ENCODE measurements at places on chromosomes 3 and 15.

DNA sequence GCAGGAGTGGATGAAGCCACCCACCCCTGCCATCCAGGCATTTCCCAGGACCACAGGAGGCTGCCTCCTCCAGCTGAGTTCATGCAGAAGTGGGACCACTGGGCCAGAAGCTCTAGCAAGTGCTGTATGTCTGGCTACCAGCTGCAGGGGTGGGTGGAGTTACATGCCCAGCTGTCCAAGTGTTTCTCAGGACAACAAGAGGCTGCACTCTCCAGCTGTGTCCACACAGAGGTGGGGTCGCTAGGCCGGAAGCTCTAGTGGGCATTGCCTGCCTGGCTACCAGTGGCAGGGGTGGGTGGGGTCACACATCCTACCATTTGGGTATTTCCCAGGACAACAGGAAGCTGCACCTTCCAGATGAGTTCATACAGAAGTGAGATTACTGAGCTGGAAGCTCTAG is 234.0 kb upstream of the PPP2R3A start:
- DNase-seq = no peak

GRCh38 chr3:129592381-129593131 is 13.9 kb downstream of the PLXND1 start:
- DNase-seq = no peak

- peak; percentile 82 for DNase-seq
Measured at GRCh38 chr3:17384567-17385296, 357.7 kb downstream of the TBC1D5 start.

DNA sequence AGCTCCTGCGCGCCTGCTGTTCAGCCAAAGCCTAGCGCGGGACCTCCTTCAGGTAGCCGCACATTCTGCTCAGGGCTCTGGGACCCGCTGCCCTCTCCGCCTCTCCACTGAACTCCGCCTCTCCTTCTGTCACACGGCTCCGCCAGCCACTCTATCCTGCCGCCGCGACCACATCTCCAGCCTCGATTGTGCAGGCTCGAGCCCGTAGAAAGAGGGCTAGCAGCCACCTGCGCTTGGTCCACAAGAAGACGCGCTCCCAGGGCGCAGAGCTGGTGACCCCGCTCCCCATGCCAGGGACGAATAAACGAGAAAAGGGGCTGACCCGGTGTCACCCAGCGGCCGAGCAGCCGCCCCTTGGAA is 1.1 kb upstream of the VIPR1 start:
- DNase-seq = no peak

DNA sequence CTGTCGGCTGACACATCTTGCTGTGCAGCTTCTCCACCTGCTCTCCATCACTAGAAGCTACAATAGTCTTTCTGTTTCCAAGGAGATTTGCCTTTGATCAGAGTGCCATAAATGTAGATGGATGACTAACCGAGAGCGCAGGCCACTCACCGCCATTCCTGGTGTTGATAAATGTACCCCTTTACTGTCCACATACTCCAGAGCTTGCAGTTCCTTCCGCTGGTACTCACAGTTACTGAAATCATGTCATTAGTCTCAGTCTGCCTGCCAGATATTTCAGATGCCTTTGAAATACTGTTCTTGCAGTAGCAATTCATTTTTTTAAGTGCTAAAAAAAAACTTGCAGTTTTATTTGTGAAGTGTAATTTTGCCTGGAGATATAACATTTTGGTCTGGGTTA is 72.3 kb downstream of the BLM start:
- no peak for DNase-seq

DNA sequence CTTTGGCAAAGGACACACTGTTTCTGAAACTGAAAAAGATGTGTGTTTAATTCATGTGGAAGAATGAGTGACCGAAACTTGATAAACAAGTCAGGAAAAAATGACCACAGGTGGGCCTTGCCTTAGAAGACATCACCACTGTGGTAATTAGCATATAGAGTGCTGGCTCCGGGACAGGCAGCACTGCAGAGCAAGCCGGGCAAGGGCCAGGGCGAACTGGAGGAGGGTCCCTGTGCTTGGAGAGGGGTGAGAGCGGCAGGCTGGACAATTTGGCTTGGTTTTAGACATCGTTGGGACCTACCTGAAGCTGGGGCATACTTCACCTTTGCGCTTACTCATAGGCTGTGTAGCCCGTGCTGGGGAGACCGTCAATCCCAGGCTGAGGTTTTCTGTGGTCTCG is 8.2 kb downstream of the RTP3 start:
- DNase-seq = no peak

GRCh38 chr3:159989973-159990846 is 1.6 kb downstream of the IL12A start:
- DNase-seq = no peak

GRCh38 chr15:89171136-89172072 is 50.0 kb downstream of the RLBP1 start:
- DNase-seq = peak; percentile 43

GRCh38 chr3:164390046-164390445 is 688.2 kb downstream of the SI start:
- no peak for DNase-seq

- no peak for DNase-seq
Measured at GRCh38 chr3:166462891-166463470, 625.8 kb upstream of the BCHE start.

DNA sequence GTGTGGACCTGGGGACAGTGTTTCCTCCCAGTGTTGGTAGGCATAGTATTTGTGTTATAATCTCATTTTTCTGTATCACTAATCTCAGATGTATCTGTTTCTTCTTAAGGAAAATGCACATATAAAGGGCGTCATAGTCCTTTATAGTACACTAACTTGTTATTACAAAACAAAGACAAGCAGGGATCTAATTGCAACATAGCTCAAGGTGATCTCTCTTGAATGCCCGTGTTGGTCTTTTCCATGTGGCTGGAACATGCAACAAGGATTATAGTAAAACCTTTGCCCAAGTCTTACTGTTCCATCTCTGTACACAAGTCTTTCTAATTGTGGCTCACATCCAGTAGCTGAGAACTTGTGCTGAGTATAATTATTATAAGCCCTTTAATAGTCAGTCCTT is 3.5 kb upstream of the GPR87 start:
- DNase-seq = no peak

GRCh38 chr15:40921949-40922607 is 7.1 kb upstream of the DLL4 start:
- DNase-seq = no peak

- peak; percentile 88 for DNase-seq
Measured at GRCh38 chr15:90592131-90592881, 62.6 kb downstream of the CRTC3 start.

- DNase-seq = no peak
Measured at GRCh38 chr3:96334779-96335178, 479.6 kb upstream of the EPHA6 start.

Data from iris pigment epithelial cell (primary cell).